ENCODE measurements at places on chromosomes 12 and 14.

DNA sequence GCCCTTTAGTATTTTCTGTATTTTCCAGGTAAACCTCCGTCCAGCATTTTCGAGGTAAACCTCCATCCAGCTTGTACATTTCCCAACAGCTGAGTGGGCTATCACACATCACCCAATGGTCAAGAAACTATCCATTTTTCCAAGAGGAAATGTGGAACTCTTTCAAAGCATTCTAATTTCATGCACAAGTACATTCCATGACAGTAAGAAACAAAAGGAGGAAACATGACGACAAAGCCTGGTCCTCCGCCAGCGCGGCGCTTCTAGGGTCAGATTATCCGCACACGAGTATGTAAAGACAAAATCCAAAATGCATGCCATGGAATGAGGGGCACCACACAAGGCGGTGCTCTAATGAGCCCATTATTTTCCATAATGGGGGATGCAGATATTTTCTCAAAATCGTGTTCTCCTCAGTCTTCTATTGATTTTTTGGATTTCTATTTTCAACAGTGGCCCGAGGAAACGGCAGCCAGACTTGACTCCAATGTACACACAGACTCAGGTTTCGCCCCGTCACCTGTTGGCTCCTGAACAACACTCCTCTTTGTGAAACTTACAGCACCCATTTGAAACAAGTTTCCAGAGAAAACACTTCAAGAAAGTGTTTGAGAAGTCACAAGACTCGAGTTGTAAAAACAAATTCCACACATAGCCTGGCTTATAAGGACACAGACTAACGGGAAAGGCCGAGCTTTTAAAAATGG is 107.4 kb downstream of the PRICKLE1 start:
- no peak for DNase-seq

DNA sequence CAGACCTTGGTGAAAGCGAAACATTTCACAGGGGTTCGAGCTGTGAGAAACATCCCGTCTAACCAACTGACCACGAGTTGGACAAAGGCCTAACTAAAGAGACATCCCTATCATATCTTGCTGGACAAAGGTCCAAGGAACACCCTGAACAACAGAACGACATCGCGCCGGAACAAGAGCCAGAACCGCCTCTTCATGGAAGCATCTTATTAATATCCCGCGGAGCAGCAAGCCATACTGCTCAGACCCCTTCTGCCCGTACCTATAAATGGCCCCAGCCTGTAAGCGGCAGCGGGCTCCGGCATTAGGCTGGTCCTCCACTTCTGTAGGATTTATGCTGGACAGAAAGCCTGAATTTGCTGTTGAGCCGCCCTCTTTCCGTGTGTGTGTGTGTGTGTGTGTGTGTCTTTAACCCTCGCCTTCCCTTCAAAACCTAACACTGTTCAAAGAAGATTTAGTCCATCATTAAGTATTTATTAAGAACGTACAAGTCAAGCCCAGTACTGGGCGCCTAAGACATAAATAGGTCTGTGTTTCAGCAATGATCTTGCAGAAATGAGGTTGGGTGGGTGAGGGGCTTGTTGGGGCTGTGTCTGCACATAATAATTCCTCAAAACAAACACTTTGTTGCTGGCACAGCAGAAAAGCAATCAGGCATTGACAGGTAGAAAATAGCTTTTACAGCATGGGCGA is 1.9 kb downstream of the SLC6A15 start:
- no peak for DNase-seq

GRCh38 chr12:124026755-124027745 is 54.0 kb downstream of the ZNF664 start:
- DNase-seq = no peak

DNA sequence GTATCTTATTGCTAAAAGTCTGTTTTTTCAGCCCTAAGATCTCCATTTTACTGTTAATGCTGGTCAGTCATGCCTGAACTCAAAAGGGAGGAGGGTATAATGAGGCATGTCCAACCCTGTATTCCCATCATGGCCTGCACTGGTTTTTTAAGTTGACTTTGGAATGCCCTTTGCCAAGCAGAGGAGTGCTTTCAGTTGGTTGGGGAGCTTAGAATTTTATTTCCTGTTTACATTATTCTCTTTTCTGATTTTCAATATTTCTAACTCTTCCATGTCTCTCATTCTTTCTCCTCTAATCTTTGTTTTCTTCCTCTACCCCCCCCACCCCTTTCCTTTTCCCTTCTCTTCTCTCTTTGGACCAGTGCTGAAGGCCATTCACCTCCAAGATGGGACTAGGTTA is 4.9 kb upstream of the DHRS2 start:
- no peak for DNase-seq

- DNase-seq = no peak
Observed at GRCh38 chr12:106429636-106430035, 72.1 kb downstream of the POLR3B start.

DNA sequence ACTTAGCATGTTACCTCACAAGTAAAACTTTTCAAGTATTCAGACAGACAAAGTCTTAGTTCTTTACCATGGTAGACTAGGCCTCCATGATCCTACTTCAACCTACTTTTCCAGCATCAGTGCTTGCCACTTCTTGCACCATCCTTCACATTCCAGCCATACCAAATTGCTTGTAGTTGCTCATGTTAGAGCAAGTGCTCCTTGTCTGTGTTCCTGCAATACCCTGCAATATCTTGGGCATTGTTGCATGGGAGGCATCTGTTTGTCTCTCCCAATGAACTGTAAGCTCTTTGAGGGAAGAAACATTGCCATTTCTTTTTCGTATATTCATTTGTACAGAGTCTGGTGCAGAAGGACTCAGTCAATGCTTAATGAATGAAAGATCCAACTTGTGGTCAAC is 78.0 kb downstream of the SRGAP1 start:
- no peak for DNase-seq

DNA sequence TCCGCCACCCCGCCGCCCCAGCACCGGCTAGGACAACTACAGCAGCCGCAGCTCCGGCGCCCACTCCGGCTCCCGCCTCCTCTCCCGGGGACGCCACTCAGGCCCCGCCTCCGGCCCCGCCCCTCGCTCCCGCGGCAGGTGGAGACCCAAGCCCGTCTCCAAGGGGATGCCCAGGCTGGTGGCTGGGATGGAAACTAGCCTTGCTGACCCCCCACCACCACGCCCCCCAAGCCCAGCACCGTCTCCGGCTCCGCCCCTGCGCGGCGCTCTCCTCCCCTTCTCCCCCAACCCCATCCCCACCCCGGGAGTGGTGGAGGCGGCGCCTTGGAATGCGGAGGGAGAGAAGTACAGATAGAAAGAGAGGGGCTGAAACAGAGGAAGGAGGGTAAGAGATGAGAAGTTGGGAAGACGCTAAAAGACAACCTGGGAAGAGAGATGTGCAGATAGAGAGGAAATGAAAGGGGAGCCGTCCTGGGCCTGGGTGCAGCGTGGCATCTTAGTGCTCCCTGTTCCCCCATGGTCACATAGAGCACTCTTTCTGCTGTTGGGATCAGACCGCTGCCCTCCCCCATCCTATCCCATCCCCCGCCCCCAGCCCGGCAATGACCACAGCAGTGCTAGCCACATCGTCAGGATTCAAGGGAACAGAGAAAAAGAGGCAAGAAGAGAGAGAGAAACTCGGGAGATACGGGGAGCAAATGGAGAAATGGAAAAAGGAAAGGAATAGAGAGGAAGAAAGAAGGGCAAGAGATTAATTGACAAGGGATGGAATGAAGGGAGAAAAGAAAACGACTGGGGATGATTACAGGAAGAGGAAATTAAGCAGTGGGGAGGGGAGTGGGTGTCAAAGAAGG is at the start of gene ITGA7:
Gene ITGA7, minus strand, starts transcription at position 64 of the 854 bp plus-strand sequence. CDS start 222 bp downstream, outside the sequence.
- peak; percentile 73 for DNase-seq

DNA sequence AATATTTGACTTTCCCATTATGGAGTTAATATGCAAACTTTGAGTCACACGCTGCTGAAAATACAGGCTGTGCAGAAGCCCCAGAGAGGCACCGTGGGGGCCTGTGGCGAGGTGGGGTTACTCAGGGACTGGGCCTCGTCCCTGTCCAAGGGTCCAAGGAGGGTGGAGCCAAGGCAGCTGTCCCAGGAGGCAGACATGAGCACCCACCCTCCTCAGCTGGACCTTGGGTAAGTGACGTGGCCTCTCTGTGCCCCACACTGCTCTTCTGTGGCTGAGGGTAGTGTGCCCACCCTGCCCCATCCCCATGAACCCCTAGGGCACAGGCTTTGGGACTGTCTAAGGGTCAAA is 39.4 kb downstream of the FAM222A start:
- DNase-seq = peak; percentile 28

GRCh38 chr14:93834699-93835371 is 46.5 kb upstream of the PRIMA1 start:
- DNase-seq = no peak

- DNase-seq = no peak
Observed at GRCh38 chr14:100096656-100097055, 31.4 kb downstream of the EVL start.

DNA sequence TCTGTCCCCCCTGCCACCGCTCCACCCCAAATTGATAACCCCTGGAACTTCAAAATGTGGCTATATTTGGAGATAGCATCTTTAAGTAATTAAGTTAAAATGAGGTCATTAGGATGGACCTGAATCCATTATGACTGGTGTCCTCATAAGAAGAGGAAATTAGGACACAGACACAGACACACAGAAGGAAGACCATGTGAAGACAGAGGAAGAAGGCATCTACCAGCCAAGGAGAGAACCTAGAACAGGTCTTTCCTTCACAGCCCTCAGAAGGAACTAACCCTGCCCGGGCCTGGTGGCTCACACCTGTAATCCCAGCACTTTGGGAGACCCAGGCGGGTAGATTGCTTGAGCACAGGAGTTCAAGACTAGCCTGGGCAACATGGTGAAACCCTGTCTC is 3.6 kb upstream of the HRK start:
- DNase-seq = no peak

GRCh38 chr12:6526201-6526600 is 8.1 kb upstream of the GAPDH start:
- DNase-seq = no peak

- no peak for DNase-seq
Observed at GRCh38 chr14:78595797-78596196, 425.6 kb downstream of the NRXN3 start.

DNA sequence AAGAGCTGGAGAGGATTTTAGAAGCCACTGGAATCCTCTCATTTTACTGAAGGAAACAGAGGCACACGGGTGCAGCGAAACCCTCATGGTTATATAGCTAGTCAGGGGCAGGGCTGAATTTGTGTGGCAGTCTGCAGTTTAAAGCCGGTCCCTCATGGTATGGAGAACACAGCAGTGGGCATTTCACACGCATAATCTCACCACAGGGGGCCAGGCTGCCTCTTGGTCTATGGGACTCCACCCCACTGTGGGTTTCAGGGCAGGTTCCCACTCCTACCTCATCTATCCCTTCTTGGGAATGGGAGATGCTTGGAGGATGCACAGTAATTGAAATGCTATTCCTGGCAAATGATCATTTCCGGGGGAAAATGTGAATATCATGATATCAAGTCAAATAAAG is 400.6 kb downstream of the RGS6 start:
- no peak for DNase-seq

GRCh38 chr12:115973968-115974724 is 303.3 kb downstream of the MED13L start:
- DNase-seq = no peak

- DNase-seq = no peak
Observed at GRCh38 chr14:99775351-99775750, 17.9 kb upstream of the EML1 start.

GRCh38 chr12:47808050-47808449 is 11.7 kb downstream of the HDAC7 start:
- DNase-seq = peak; percentile 68

DNA sequence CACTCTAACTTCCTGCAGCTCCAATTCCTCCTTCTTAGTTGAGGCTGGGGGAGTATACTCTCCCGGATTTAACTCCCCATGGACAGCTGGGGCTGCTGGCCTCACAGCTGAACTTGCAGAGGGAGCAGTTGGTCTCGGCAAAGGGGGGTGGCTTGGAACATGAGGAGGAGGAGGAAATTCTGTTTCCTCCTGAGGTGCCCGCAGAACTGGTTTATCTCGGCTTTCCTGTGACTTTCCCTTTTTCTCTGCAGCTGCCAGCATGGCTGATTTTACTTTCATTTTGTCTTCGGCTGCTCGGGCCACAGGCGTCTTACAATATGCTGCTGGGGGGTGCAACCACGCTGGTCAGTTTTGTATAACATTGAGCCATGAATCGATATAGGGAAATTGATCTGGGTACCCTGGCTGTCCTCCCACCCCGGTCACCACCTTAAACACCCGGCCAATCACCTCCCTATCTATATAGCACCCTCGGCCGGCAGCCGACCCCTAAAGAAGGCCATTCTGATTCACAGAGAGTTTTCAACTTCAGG is 1317.6 kb downstream of the TMEM121 start:
- DNase-seq = peak; percentile 33

DNA sequence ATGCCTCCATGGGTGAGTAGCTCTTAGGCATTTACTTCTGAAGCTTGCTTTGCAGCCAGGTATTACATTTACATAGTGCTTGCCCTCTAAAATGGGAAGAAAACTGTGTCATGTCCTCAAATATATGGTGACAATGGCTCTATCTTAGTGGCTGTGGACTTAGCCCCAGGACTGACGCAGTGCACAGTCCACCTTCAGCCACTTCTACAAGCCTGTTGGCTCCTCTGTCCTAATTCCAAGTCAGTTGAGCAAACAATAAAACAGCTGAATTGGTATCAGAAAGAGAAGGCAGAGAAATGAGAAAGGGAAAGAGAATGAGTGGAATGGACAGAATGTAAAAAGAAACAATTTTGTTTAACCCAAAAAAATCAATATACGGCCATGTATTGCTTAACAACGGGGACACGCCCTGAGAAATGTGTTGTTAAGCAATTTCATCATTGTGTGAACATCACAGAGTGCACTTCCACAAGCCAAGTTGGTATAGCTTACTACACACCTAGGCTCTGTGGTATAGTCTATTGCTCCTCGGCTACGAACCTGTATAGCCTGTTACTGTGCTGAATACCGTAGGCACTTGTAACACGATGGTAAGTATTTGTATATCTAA is 93.5 kb downstream of the GRIN2B start:
- DNase-seq = no peak

Data from CD8-positive, alpha-beta memory T cell (primary cell).